ENCODE measurements at places on chromosomes 7 and 10.

GRCh38 chr7:92987095-92987494 is 130.7 kb downstream of the SAMD9 start:
- DNase-seq: no peak

DNA sequence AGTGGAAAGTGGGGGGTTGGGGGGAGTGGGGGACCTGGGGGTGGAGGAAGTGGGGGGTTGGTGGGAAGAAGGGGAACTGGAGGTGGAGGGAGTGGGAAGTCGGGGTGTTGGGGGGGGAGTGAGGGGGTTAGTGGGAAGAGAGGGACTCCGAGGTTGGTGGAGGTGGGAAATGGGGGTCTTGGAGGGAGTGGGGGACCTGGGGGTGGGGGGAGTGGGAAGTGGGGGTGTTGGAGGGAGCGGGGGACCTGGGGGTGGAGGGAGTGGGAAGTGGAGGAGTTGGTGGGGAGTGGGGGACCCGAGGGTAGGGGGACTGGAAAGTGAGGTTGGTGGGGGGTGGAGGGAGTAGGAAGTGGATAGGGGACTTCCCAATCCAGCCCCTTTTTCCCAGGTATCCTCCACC is 906 bp upstream of the MMD2 start:
- no peak for DNase-seq

DNA sequence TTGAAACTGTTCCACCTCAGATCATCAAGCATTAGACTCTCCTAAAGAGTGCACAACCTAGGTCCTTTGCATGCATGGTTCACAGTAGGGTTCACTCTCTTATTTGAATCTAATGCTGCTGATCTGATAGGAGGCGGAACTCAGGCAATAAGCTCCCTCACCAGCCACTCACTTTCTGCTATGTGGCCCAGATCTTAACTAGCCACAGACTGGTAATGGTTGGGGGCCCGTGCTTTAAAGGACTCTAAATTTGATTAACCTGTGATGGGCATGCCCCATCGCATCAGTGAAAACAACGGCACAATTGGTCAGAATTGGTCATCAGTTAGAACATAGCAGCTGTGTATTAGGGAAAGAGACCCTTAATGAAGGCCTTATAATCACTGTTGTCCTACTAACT is 753.7 kb upstream of the SORCS1 start:
- DNase-seq: no peak

GRCh38 chr7:98297626-98298286 is 16.3 kb downstream of the BRI3 start:
- DNase-seq: no peak

DNA sequence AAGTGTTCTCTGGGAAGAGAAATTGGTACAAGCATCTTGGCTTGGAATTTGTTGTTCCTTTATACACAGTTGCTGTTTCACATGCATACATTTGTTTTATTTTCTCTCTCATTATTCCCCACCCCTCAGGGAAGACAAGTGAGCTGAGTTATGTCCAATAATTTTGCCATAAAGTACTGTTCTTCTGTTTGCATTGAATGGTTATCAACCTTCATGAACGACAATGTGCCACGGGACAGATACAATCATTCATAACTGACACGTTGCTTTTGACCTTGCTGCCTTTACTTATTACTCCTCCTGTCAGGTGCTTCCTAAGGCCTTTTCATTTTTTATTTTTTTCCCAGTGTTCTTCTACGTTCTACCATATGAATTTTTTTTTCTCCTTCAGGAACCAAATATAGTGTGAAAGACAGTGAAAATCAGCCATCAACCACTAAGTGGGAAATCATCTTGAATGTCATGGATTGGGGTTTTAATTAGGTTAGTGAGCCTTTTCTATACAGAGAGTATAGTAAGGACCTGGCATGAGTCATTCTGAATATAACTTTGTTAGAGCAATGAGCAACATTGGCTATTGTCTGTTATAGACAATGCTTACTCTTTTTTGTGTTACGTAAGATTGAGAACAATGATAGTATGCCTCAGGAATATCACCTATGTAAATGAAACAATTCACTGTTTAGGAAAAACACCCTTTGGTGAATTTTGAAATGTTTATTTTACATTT is 383.2 kb downstream of the MALRD1 start:
- DNase-seq: no peak

DNA sequence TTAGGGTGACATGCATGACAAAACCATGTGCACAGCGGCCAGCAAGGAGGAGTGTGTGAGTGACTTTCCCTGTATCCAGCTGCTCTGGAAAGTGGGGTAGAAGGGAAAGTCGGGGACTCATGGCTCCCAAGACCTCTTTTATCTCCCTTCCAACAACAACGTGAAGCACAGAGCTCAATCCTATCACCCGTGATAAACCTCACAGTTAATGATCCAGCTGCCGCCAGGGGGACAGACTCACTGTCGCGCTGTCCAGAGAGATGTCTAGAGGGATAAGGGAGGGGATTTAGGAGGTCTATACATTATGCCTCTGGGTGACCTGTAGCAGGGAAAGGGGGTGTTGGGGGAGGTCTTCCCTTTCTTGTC is 84.0 kb upstream of the SMNDC1 start:
- DNase-seq: no peak

DNA sequence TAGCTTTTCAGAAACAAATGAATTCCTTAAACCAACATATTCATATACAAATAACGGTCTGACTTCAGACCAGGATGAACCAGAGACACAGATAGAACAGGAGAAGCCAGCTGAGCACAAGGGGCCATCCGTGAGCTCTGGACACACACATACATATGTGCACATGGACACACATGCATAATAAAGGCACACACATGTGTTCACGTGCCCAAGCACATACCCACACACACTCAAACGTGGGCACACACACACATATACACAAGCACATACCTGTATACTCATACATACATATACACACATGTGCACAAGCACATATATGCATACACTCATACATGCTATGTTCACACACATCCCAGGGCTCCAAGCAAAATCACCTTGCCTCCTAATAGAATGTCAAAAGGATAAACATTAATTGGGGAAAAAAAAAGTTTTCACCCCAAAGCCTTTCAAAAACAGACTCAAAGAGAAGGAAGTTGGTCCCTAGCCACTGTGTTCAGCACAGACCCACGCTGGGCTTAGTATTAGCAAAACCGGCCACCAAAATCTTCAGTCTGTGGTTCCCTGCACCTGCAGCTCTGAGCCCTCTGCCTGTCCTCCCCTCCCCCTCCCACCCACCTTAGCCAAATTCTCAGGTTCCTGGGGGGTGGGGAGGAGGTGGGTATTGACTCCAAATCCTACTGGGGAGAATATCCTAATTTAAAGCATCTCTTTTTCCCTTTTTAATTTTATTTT is 100.4 kb upstream of the MACROH2A2 start:
- no peak for DNase-seq

DNA sequence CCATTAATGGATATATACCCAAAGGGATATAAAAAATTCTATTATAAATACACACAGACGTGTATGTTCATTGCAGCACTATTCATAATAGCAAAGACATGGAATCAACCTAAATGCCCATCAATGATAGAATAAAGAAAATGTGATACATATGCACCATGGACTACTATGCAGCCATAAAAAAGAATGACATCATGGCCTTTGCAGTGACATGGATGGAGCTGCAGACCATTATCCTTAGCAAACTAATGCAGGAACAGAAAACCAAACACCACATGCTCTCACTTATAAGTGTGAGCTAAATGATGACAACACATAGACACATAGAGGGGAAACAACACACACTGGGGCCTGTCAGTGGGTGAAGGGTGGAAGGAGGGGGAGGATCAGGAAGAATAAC is 33.0 kb downstream of the POLR1F start:
- no peak for DNase-seq

All from RKO (cell line).